ENCODE measurements at places on chromosomes 4 and X.
A peak's percentile ranks its signal among the peaks of the same experiment; 100 is the strongest.

GRCh38 chrX:148530464-148531077, 30.2 kb downstream of the AFF2 start:
- peak; percentile 29 for DNase-seq

DNA sequence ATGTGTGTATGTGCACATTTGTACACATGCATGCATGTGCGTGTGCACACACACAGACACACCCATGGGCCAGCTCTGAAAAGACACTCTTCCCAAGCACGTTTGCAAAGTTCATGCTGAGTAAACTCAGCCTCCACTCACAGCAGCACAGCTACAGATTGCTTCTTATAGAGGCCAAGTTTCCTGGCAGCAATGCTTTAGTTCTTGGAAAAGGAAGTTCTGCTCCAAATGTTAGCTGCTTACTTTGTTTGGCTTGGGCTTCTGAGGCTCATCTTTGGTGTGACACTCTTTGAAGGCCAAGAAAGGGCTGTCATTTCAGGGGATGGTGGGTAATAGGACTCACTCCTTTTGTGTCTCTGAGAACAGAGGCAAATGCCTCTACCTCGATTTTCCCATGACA, 6.6 kb downstream of the PLP1 start:
- DNase-seq: no peak

DNA sequence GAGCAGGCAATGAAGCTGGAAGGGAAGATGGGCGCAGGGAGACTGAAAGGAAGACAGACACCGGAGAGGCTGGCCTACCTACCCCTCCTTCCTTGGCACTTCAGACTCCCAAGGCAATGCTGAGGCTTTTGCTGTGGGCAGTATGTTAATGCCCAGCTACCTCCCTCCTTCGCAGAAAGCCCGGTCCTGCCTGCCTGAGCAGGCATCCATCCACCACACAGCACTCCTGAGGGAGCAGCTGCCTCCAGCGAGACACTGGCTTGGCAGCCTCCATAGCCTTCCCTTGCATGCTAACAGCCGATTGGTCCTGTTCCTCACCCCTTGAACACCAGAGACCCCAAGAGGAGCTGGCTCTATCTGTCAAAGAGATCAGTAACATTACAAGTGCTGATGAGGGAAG, 14.4 kb downstream of the GABRQ start:
- DNase-seq: no peak

DNA sequence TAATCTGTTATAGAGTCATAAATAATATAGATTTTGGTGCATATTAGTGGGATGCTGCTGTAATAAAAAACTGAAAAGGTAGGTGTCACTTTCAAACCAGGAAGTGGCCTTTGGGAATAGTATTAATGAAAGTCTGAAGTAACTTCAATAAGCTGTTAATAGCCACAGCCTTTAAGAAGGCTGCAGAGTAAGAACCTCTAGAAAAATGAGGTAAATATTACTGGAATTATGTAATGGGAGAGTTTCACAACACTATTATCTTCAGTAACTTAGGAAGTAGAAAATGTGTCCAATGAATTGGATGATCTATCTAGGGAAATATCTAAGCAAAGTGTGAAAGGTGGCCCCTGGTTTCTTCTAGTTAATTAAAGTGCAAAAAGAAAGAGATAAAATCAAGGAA, 104.7 kb downstream of the NCAPG start:
- no peak for DNase-seq

DNA sequence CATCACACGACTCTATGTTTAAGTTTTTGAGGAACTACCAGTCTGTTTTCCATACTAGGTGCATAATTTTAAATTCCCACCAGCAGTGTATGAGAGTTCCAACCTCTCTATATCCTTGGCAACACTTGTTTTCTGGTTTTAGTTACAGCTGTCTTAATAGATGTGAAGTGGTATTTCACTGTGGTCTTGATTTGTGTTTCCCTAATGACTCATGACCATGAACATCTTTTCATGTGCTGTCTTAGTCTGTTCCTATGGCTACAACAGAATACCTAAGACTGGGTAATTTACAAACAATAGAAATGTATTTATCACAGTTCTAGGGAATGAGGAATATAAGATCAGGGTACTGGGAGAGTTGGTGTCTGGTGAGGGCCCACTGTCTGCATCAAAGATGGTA, 51.5 kb upstream of the GPR78 start:
- DNase-seq: no peak

- DNase-seq: peak; percentile 44
These were observed 107.6 kb downstream of the DCTD start for GRCh38 chr4:182809417-182810102.

- DNase-seq: no peak
These were observed 293.5 kb downstream of the ZNF674 start for GRCh38 chrX:46251755-46252154.

GRCh38 chr4:65791111-65791811, 121.0 kb upstream of the EPHA5 start:
- no peak for DNase-seq

- DNase-seq: no peak
These were observed 6.2 kb downstream of the RTL5 start for GRCh38 chrX:72125331-72126047.

DNA sequence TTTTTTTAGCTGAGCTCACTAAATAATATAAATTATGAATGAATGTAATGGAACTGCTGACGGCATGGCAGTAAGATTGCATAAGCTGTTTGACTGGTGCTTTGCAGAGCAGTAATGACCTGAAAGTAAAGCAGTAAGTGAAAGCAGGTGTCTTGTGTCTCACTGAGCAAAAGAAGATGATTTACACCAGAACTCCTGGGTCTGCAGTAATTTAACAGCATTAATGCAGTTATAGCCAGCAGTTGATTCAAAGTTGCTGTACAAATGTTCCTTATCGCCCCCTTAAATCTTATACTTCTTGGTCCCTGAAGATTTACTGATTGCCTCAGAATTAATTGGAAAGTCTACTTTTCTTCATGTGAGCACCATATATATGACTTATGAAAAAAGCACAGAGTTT, 187.7 kb downstream of the DCTD start:
- DNase-seq: no peak

DNA sequence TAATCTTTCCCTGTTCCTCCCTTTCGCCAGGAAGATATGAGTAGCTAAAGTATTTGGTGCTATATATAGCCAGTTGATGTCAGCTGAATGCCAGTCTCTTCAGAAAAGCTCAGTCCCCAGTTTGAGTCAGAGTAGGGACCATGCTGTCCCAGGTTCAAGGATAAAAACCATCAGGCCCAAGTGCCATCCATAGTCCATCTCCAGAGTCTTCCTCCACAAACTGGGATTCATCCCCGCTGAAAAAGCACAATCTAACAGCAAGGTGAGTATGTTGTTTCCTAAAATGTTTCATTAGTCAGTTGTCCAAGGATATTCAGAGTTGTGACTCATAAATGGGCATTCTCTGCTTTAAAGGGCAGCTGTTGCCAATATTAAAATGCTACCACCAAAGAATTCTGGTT, at the start of gene MYOZ2:
Gene MYOZ2, plus strand, starts transcription at position 112 of the 401 bp plus-strand sequence. CDS start 694 bp downstream, outside the sequence.
- no peak for DNase-seq

GRCh38 chr4:68960294-68961163, 8.9 kb upstream of the UGT2A3 start:
- DNase-seq: no peak

GRCh38 chr4:72378901-72379300, 190.1 kb downstream of the ADAMTS3 start:
- DNase-seq: no peak
